ENCODE measurements at places on chromosomes 1 and 21.

DNA sequence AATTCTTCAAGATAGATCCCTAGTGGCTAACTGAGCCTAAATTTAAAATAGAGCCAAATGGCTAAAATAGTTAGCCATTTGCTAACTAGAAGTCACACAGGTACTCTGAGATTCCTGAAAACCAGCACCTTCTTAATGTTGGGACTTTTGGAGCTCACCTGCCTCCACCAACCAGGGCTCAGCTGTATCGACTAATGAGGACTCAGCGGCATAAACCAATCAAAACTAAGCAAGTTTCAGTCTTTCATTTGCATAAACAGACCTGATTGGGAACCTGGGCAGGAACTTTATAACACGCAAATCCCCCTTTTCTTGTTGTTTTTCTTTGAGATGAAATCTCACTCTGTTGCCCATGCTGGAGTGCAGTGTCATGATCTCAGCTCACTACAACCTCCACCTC lies 28.5 kb downstream of the TNFRSF9 start:
- no peak for DNase-seq

DNA sequence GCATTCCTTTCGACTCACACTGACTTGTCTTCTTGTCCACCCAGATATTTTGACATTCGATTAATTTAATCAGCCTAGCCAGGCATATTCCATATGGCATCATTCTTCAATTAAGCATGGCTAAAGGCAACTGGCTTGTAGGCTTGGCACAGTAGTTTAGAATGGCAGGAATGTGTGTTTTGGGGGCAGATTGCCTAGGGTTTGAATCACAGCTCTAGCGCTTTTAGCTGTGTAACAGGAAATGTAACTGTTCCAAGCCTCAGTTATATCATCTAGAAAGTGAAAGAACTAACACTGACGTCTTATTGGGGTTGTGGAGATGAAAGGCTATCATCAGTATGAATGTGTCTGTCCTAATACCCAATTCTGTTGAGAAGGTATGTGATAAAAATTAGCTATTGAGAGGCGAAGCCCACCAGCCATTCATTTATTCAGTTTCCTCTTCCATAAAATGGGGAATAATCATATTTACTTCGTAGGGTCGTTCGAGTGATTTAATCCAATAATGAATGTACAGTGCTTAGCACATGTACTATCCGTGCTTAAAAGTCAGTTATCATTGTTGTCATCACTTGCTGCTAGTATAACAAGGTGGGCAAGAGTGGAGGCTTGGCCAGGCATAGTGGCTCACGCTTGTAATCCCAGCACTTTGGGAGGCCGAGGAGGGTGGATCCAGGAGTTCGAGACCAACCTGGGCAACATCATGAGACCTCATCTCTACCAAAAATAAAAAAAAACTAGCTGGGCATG lies 41.6 kb upstream of the GRHL3 start:
- DNase-seq, result no peak

DNA sequence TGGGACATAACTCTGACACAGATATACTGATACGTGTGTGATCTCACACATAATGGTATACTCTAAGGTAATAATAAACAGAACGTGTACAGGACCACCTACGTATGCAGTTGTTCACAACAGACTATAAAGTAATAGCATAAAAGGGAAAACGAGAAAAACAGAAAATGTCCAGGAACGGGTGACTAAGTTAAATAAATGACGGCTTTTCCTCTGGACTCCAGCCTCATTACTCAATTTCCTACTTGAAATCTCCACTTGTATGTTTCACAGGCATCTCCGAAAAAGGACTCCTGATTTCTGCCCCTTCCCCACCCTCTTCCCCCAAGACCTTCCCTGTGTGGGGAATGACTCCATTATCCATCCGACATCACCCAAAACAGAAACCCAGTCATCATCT lies 95.1 kb downstream of the JAK1 start:
- DNase-seq, result no peak

GRCh38 chr1:160076295-160076694 lies 5.0 kb upstream of the KCNJ9 start:
- DNase-seq, result no peak

All from natural killer cell treated with Interleukin-12 subunit alpha and Interleukin-12 subunit beta and Interleukin-15 and Interleukin-18, amount 100 ng/mL, for 72 hours (primary cell).